ENCODE measurements at places on chromosomes 16 and 17.

GRCh38 chr17:41975099-41976083, 8.8 kb downstream of the CNP start:
- DNase-seq, result no peak

- no peak for DNase-seq
Measured at GRCh38 chr17:64051153-64051552, 30.7 kb upstream of the ICAM2 start.

DNA sequence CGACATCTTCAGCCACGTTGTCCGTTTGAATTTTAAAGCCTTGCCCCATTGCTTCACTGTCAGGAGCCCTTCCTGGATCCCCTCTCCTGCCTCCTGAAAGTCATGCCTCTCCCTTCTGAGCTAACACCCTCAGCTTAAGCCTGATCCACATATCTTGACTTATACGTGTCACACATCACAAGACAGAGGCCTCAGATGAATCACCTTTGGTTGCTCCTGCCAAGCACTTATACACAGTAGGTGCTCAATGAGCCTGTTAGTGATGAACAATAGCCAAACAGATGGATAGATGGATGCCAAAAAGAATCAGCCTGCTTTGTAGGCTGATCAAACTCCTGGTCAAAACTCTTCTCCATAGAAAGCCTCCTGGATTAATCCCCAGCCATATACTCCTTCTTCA, 31.8 kb downstream of the PITPNM3 start:
- no peak for DNase-seq

GRCh38 chr16:87806641-87807546, 41.1 kb upstream of the KLHDC4 start:
- peak; percentile 25 for DNase-seq

DNA sequence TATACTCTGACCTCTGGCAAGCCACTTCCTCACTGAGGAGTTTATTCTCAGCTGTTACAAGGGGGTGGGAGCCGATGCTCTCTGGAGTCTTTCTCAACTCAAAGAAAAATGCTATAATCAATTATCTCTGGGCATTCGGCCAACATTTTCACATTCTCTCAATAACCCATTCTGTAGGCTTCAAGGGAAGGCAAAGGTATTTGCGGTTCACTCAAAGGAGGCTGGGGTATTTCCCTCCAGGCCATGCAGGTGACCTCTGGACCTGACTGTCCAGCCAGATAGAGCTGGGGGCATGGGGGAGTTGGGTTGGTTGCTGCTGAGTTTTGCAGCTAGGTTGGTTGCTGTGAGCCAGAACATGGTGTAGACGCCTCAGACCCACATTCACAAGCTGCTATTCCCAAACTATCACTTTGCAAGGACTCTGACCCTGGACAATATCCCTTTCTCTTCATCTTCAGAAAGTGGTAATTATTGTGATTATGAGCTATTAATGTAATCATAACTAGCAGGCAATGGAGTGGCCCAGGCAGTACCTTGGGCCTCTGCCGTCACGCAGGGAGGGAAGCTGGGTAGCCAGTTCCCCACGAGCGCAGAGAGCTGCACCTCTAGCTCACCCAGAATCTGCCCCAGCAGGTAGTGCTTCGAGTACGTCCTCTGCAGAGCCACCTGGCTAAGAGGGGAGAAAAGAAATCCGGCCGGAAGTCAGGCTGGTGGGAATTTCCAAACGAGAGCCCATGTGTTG, 42.1 kb downstream of the AIPL1 start:
- no peak for DNase-seq

DNA sequence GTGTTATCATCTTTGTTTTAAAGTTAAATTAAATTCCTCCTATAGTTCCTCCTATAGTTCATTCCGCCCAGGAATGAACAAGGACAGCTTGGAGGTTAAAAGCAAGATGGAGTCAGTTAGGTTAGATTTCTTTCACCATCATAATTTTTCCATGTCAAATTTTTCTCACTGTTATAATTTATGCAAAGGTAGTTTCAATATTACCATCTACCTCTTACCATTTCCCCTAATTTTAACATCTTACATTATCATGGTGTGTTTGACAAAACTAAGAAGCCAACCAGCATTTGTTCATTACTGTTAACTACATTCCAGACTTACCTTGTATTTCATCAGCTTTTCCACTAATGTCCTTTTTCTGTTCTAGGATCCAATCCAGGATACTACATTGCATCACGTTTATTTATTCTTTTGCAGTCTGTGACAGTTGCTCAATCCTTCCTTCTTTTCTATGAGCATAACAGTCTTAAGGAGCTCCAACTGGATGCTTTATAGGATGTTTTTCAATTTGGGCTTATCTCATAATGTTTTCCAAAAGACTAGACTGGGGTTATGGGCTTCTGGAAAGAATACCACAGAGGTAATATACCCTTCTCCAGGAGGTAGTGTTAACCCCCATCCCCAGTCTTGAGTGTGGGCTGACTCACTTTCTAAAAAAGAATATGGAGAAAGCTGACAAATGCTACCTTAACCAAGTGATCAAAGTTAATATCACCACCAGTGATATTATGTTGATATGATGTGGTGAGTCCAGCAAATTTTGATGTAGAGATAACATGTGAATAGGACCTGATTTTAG, 158.5 kb downstream of the PPM1E start:
- no peak for DNase-seq

GRCh38 chr17:65449495-65449894, 112.0 kb downstream of the AXIN2 start:
- DNase-seq, result no peak

- DNase-seq, result no peak
Measured at GRCh38 chr16:81784072-81784795, 5.1 kb downstream of the PLCG2 start.

DNA sequence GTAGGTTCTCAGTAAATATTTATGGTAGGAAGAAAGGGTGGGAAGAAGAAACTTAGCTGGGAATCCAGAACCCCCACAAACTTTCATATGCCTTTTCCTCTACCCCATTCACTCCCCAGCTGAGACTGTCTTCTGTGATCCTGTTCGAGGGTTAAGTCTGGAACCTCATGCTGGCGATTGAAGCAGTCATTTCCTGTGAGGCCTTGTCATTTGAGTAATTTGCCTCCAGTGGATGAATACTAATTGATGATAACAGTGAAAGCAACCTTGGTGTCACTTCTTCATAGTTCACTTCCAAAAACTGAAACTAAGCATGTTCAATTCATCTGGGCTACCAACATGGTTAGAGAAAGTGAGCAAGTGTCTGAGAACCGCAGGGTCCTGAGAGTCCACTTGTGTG, 401.2 kb downstream of the CDH13 start:
- no peak for DNase-seq

DNA sequence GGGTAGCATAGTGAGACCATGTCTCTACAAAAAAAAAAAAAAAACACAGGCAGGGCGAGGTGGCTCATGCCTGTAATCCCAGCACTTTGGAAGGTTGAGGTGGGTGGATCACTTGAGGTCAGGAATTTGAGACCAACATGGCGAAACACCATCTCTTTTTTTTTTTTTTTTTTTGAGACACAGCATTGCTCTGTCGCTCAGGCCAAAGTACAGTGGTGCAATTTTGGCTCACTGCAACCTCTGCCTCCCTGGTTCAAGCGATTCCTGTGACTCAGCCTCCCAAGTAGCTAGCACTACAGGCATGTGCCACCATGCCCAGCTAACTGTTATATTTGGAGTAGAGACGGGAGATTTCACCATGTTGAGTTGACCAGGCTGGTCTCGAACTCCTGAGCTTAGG, 5.1 kb downstream of the RAMP2 start:
- DNase-seq, result no peak

- no peak for DNase-seq
Measured at GRCh38 chr17:77371888-77372443, 231.2 kb downstream of the SEC14L1 start.

GRCh38 chr16:55856950-55857349, 18.2 kb downstream of the CES5A start:
- DNase-seq, result no peak

GRCh38 chr16:58034774-58035173, 9.2 kb downstream of the MMP15 start:
- no peak for DNase-seq

DNA sequence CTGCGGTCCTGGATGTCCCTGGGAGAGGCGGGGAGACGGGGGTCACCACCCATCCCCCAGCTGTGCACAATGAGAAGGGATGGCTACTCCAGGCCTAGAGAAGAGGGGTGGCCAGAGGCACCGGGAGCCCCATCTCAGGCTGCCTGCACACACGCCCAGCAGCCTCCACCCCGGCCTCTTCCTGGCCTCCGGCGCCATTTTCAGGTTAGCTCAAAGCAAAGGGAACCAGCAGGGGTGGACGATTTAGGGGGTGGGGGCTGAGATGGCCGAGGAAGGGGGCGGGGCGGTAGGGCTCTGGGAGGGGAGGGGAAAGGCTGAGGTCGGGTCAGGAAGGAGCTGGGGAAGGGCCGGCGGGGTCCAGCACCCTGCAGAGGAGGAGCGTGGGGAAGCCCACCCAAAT, 42.8 kb downstream of the SRCIN1 start:
- DNase-seq, result no peak

DNA sequence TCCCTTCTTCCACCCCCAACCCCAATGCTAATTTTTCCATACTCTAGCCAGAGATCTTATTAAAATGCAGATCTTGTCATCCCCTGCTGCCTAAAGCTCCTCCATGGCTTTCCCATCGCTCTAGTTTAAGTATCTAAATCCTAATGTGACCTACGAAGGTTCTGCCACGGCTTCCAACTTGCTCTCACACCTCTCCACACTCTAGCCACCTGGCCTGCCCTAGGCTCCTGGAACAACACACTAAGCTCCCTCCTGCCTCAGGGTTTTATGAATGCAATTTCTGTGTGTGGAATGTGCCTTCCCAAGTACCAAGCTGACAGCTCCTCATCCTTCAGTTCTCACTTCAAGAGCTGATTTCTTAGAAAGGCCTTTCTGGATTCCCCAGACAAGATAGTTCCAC, 16.6 kb downstream of the NXPH3 start:
- no peak for DNase-seq

DNA sequence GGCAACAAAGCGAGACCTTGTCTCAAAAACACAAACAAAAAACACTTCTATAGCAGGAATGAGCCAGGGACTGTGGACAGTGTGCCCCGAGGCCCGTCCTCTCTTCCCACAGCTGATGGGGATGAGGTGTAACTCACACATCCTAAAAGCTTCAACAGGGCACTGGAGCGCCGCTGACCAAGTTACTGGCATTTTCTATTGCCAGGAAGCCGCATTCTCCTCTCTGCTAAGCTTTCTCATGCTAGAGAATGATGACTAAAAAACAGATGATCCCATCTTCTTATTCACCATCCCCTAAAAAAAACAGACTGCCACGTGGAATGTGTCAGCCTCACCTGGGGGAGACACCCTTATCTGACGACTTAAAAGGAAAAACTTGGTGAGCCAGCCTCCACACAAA, 16.3 kb downstream of the CARHSP1 start:
- no peak for DNase-seq

DNA sequence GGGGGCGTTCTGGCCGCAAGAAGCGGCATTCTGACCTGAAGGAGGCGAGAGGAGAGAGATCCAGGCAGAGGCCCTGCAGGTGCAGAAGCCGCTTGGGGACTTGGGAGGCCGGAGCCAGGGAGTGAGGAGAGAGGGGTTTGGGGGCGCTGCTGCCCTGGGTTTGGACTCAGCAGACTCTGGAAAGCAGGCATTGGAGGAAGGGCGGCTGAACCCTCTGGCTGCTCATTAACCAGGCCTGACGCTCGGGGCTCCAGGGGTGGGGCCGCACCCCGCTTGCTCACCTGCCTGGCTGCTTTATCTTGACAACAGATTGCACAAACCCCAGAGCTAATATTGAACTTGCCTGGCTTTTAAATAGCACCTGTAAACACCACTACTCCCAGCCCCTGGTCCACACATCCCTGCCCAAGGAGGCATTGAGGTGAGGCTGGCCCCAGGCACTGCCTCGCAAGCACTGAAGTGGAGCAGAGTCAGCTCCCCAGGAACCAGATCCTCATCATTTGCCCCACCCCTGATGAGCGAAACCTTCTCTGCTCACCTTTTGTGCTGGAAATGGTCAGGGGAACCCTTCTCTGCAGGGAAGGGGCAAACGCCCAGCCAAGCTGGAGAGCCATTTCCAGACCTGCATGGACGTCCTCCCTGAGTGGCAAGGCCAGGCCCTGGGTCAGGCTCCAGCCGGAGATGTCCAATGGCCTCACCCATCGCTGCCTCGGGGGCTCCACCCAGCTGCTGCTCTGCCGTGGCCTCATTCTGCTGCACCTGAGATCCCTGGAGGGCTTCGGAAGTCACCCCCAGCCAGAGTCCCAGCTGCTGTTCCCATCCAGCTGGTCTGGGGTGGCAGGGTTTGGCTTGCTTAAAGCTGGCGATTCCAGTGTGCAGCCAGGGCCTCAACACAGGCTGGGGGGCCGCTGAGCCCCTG, 190.2 kb upstream of the GSE1 start:
- no peak for DNase-seq

- DNase-seq, result no peak
Measured at GRCh38 chr16:473046-474043, 47.9 kb downstream of the RAB11FIP3 start.

DNA sequence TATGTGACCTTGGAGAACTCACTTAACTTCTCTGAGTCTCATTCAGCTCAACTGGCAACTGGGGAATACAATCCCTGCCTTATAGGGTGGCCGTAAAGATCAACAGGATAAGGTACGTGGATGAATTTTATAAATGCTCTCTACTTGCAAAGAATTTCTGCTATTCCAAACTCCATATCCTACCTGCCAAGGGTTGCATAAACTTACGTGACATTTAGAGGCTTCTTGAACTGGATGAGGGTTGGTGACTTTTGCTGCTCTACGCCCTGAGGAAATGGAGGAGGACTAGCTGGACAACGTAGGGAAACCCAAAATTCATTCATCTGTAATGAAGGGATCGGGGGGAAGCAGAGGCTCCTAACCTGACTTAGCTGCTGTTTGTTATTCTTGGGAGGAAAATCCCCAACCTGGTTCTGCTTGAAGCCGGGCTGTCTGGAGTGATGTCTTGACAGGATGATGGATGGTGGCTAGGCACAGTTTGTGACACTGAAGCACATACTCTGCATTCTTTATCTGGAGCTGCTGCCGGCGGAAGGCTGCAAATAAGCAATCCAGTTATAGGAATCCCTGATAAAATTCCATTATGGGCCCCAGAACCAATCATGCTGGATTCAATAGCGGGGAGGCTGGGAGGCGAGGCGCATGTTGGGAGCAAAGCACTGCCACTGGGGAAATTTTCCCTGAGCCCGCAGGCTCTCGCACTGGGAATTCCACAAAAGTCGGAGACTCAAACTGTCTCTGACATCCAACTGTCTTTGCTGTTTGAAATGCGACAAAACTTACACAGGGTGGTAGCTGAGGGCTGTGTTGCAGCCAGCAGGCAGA, 94.7 kb upstream of the SDK2 start:
- no peak for DNase-seq

GRCh38 chr17:35588196-35588920, 1.2 kb downstream of the AP2B1 start:
- DNase-seq, result no peak
